ENCODE measurements at places on chromosomes 3 and 15.
A peak's percentile ranks its signal among the peaks of the same experiment; 100 is the strongest.

- DNase-seq = no peak
Measured at GRCh38 chr15:94322141-94322540, 90.8 kb downstream of the MCTP2 start.

DNA sequence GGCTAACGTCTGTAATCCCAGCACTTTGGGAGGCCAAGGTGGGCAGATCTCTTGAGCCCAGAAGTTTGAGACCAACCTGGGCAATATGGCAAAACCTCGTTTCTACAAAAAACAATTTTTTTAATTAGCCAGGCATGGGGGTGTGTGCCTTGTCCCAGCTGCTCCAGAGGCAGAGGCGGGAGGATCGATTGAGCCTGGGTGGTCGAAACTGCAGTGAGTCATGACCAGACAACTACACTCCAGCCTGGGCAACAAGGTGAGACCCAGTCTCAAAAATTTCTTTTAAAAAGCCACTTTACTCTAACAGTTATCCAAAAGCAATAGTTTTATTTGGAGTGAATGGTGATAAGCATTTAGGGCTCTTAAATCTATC lies 12.5 kb downstream of the TRIM59 start:
- no peak for DNase-seq

DNA sequence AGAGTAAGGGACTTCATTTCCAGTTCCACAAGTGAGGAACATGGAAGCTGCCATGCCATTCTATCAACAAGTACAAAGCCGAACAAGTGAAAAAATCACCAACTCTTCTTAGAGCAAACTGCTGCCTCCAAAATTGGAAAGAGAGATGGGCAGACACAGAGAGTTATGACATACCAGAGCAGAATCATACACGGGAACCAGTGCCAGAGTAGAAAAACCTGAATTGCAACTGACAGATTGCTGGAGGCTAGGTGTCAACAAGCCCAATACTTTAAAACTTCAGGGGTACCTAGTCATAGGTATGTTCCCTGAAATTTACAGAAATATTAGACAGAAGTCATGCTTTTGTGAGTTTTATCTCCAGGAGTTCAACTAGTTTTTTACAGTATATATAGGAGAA lies 62.0 kb downstream of the TTBK2 start:
- no peak for DNase-seq

DNA sequence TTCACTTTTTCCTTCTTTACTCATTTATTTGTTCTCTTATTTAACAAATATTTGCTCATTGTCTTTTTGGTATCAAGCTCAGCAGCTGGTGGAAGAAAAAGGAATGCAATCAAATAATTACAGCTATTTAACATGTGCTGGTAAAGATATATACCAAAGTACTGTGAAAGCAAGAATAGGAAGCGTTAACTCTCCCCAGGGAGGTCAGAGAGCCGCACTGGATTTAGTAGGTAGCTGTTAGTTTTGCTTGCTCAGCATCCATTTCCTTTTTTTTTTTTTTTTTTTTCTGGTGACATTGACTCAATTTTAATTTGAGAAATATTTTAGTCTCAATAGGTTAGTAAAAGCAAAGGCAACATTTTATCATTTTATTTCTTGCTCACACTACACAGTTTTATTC lies 308.5 kb upstream of the MDFIC2 start:
- no peak for DNase-seq

- DNase-seq = no peak
Measured at GRCh38 chr3:187961366-187961765, 192.6 kb upstream of the LPP start.

DNA sequence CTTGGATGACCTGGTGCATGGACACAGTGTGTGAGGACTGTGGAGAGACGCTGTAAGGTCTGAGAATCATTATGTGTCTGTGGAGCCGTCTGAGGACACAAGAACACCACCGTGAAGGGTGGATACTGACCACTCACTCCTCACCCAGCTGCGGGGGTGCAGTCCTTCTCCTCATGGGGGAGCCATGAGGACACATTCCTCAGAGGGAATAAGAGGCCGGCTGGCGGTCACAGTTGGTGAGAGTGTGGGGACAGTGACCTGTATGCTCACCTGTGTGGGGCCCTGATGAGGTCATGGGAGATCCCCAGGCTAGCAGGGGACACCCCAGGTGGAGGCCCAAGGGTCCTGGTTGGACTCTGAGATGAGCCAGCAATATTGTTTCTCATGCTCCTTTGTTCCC lies 2.5 kb upstream of the TRPM1 start:
- DNase-seq = no peak

DNA sequence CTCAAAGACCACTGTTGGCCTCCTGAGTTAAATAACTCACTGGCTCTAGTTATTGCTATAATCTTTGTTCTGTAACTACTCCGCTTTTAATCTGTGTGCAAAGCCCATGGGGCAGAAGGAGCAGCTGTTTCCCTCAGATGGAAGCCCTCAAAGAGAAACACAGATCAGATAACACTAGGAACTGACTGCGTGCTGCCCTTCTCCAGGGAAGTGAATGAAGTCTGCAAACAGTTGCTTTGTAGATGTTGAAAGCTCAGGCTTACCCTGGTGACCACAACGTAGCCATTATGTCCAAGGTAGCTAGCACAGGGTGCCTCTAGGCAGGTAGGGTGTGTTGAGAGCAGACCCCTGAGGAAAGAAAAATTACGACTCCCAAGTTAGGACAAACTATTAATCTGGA lies 152.3 kb upstream of the STAC start:
- no peak for DNase-seq

DNA sequence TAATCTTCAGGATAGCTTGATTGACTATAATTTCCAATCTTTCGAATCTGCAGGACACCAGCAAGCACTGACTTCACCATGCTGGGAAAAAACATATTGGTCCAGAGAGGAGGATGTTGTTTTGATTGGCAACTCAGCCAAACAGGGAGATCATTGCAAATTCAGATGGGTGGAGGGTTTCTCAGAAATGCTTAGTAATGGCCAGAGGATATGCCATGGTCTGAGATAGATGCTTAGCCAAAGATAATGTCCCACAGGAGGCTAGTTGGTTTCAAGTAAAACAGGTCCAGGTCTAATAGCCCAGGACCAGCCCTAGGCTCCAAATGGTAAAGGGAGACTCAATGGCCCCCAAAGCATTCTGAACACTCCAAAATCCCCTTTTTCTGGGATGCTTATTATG lies 46.7 kb upstream of the CCDC80 start:
- DNase-seq = no peak

DNA sequence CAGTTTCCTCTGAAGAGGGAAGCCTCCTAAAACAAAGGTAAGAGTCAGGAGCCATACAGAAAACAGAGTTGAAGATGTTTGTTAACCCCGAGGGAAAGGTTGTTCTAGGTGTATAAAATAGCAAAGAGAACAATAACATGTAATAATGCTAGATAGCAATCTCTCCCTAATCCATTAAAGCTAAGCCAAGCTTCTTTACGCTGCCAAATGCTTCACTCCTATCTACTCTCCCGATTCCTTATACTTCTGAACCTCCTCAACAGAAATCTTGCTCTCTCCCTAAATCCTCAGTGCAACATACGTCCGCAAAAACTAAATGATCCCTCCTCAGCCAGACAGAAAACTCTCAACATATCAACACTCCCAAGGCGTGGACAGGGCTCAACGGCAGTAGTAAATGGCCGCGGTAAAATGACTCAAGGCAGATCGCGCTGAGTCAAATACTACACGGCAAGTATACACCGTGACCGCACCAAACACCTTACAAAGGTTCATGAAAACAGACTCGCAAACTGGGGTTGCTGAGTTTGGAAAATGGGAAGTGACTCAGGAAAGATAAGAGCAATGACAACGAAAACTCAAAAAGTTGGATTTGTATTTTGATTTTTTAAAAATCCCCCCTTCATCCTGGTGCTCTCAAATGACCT lies 682 bp downstream of the CLDND1 start:
- no peak for DNase-seq

- DNase-seq = no peak
Measured at GRCh38 chr15:27491666-27492621, 521.0 kb downstream of the GABRG3 start.

DNA sequence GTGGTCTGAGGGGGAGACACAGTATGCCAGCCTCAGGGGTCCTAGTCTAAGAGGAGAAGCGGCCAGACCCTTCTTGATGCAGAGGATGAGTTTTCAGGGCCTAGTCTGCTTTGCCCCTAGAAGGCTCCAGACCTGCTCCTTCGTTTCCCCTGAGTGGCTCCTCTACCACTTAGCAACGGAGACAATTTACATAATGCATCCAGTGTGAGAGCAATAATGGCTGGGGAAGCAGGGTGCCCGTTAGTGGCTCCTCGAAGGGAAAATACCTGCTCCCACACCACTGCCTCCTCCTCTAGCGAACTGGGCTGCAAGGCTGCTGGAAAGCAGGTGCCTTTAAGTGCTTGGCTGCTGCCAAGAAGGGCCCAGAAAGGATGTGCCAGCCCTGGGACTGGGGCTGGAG lies 38.9 kb downstream of the CACNA2D2 start:
- no peak for DNase-seq

DNA sequence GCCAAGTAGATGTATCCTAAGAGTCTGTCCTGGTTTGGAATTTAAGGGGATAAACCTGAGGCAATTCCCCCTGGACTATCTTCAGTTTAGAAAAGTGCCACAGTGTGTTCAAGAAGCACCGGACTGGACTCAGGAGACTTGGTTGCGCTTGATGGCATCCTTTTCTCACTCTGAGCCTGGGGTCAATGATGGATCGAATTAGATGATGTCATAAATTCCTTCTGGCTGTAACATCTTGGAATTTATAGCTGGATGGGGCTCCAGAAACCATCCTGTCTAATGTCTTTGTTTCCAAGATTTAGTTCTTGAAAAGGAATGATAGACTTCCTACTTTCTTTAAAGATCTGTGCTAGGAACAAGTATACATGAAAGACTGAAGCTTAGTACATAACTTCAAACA lies 280.6 kb downstream of the LPP start:
- no peak for DNase-seq

DNA sequence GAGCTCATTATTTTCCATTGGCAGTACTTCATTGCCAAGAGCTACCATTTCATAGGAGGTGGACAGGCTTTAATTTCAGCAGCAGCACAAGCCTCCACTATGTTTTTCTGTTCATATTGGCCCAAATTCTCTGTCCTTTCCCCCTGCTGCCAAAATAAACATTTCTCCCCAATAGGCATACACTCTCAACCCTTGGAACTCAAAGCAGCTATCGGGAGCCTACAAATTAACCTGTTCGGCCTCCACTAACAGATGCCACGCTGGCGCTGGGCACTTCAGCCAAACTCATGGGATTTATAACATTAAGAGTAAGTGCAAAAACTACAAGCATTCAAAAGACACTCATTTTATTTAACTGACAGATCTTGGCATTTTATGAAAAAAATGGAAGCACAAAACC lies 95.7 kb downstream of the NSUN3 start:
- DNase-seq = no peak

DNA sequence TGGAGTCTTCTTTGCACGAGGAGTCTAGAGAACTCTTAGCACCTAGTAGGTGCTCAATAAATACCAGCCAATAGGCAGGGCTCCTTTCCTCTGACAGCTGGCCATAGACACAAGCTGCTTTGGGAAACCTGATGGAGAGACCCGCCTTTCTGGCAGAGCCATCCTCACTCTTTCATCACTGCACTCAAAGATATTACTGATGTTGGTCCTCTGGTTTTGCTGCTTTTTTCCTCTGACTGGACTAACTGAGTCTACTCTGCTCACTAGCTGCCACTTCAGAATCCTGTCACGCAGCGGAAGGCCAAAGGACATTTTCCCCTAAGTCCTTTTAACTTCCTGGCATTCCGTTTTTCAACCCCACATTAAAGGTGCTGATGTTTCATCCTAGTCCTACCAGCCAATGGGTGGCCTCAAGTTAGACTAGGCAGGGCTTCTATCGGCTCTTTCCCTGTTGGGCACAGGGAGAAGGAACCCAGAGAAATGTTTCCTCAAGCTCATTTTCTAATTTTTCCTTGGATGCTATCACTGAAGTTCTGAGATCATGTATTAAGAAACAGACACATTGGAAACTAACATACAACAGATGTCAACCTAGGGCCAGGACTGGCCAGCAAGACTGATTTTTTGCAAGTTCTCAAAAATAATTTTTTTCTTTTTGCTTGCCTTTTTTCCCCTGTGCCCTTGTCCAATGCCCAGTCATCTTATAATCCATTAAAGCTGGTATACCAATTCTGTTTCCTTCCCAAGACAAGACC lies 132.8 kb upstream of the ICE2 start:
- no peak for DNase-seq

DNA sequence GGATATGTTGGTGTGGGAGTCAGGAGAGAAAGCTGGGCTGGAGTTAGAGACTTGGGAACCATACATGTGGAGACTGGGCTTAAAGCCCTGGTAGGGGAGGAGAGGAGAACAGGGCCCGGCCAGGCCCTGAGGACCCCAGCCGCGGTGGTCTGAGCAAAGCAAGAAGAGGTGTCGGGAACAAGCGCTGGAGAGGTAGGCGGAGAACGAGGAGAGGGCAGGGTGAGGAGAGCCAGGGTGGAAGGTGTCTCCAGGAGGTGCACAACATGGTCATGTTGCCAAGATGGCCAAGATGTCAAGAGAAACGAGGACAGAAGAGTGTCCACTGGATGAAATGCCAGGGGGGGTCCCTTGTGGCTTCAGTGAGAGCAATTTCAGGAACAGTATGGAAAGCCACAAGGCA lies 5.5 kb downstream of the CHAC1 start:
- no peak for DNase-seq

- no peak for DNase-seq
Measured at GRCh38 chr15:83276661-83277060, 7.8 kb downstream of the BNC1 start.

GRCh38 chr3:160577556-160578195 lies 12.3 kb upstream of the KPNA4 start:
- no peak for DNase-seq

GRCh38 chr3:194572143-194572789 lies 61.0 kb downstream of the TMEM44 start:
- no peak for DNase-seq

DNA sequence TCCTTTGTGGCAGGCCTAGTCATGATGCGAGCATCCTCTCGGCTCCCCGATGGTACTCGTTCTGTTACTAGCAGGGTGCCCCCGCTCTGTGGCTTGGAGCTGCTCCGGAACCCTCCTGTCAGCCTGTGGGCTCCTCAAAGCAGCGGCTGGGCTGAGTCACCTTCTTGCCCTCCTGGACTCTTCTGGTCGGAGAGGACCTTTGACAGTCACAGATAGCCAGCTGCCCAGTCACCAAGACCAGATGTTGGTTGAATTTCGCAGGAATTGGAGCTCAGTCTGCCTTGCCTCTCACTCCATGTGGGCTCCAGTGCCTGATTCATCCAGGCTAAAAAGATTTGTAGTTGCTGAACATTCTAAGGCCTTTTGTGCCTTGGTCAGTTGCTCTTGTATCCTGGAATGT lies 94.5 kb downstream of the CHCHD6 start:
- DNase-seq = no peak

- no peak for DNase-seq
Measured at GRCh38 chr3:183962807-183963206, 54.9 kb downstream of the ABCC5 start.

- no peak for DNase-seq
Measured at GRCh38 chr15:96054621-96055020, 275.9 kb upstream of the NR2F2 start.

- peak; percentile 58 for DNase-seq
Measured at GRCh38 chr3:58167431-58168351, 43.1 kb downstream of the DNASE1L3 start.

- no peak for DNase-seq
Measured at GRCh38 chr3:58042947-58043707, 34.9 kb downstream of the FLNB start.
